ENCODE measurements at places on chromosomes 2 and 18.

DNA sequence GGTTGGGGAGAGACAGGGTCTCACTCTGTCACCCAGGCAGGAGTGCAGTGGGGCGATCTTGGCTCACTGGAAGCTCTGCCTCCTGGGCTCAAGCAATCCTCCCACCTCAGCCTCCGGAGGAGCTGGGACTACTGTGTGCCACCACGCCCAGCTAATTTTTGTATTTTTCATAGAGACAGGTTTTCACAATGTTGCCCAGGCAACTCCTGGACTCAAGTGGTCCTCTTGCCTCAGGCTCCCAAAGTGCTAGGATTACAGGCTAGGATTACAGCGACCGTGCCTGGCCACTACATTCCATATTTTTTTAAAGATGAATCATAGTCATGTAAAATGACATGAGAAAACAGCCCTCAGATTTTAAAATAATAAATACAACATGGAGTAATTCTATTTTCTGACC is 32.3 kb downstream of the CWC22 start:
- no peak for DNase-seq

DNA sequence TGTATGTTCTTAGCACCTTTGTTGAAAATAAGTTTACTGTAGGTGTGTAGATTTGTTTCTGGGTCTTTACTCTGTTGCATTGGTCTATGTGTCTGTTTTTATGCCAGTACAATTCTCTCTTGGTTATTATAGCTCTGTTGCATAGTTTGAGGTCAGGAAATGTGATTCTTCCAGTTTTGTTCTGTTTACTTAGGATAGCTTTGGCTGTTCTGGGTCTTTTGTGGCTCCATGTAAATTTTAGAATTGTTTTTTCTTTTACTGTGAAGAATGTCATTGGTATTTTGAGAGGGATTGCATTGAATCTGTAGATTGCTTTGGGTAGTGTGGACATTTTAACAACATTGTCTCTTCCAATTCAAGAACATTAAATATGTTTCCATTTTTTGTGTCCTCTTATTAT is 69.1 kb downstream of the ANKRD62 start:
- no peak for DNase-seq

DNA sequence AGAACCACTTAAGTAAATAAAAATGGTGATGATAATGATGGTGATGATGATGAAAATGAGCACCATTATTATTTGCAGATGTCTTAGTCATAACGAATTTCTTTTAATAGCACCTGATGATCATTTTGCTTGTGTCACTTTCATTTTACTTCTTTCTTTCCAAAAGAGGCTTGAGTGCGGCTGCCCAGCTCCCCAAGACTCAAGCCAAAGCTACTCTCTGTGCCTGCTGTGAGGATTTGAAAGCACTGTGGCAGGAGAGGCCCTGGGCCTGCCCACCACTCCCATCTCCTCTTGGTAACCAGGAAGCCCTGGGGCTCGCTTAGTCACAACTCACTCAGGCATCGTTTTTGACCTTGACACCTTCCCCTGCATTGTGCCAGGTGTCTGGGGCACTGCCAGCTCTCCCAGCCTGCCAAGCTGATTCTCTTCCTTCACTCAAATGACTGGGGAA is 41.2 kb downstream of the RPL37A start:
- peak; percentile 75 for DNase-seq

GRCh38 chr2:38815936-38816335 is 37.9 kb downstream of the GEMIN6 start:
- no peak for DNase-seq

DNA sequence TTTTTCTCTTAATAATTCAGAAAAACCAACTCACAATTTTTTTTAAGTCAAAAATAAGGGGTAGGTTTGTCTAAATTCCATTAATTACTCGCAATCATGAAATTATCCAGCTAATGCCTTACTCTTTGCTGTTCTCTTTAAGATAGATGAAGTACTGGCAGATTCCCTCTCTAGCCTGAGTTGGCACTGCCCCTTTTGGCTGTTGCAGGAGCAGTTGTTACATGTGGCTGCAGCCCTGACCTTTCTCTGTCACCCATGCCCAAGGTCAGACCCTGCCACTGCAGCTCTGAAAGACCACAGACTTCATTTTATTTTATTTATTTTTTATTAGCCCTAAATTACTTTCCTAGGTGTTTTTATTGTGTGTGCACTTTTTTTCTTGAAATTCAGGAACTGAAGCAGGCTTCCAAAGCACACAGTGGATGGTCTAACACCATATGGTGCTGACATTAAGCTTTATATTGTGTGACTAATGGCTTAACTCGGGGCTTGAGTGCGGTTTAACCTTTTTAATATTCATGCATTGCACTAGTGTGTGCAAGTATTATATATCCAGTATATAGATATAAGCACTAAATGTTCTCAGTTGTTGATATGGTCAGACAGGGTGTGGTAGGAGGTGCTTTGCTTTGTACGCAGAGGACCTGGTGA is 313.0 kb downstream of the CDH2 start:
- no peak for DNase-seq

DNA sequence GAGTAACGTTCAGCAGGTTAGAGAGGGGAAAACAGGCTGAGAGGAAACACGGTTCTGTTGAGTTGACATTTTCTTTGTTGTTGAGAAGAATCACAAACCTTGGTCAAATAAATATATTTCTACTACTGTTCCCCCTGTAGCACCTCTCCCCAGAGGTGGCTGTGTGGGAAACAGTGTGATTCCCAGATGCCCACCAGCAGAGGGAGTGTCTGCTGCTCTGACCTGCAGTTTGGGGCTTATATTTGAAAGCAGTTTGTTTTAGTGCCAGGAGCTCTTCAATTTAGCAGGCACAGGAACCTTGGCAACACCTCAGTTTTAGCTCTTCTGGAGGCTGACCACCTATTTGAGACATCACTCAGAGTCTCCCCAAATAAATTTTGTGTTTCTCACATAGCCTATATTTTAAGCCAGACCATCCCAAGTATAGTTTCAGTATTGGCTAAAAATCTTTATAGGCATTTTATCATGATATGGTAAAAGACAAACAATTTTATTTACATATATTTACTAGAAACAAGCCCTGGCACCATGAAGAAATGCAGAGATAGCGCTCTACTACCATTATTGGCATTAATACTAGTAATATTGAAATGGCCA is 75.7 kb downstream of the PIK3C3 start:
- no peak for DNase-seq

- no peak for DNase-seq
Observed at GRCh38 chr2:24543252-24543651, 52.2 kb downstream of the NCOA1 start.

DNA sequence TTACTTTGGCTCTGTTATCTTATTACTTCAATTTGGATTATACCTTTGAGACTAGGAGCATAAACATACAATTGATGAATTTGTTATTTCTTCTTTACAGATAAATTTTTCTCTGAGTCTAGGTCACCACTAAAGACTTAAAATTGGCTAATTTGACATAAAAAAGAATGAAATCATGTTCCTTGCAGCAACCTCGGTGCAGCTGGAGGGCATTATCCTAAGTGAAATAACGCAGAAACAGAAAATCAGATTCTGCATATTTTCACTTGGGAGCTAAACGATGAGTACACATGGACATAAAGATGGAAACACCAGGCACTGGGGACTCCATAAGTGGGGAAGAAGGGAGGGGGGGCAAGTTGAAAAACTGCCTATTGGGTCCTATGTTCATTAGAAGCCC is 172.8 kb upstream of the SESTD1 start:
- DNase-seq = no peak

- no peak for DNase-seq
Observed at GRCh38 chr2:181183878-181184542, 203.6 kb downstream of the UBE2E3 start.

GRCh38 chr2:83340424-83340823 is 1118.7 kb downstream of the SUCLG1 start:
- no peak for DNase-seq

DNA sequence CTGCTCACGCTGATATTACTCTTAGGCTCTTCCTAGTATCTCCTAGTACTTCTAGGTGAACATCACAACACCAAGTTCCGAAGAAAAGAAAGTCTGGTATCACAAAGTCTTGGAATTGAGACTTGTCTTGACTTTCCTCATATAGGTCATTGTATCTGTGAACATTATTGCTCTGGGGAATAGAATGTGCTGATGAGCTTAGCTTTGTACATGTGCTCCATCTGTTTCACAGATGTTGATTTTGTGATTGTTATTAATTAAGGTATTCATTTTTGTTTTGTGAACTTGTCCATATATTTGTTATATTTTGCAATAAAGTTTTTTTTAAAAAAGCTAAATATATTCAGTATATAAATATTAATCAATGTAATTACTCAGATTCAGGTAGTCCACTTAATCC is 111.7 kb downstream of the BABAM2 start:
- DNase-seq = no peak

DNA sequence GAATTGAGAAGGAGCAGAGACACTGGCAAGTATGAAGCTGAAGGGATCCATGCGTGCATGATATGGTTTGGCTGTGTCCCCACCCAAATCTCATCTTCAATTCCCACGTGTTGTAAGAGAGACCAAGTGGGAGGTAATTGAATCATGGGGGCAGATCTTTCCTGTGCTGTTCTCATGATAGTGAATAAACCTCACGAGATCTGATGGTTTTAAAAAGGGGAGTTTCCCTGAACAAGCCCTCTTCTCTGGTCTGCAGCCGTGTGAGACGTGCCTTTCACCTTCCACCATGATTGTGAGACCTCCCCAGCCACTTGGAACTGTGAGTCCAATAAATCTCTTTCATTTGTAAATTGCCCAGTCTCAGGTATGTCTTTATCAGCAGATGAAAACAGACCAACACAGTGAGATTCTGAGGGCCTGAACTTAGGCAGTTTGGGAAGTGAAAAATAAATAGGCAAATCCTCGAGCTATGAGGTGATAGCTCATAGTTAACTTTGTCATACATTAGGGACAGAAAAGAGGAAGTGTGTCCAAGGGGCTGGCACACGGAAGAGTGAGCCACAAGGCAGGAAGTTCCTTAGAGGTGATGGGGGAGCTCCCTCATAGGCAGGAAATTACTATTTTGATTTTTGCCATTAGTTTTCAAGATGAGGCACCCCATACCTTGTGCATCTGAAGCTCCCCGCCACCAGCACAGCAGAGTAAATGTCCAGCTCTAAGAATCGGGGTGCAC is 658.8 kb upstream of the ID2 start:
- DNase-seq = no peak

DNA sequence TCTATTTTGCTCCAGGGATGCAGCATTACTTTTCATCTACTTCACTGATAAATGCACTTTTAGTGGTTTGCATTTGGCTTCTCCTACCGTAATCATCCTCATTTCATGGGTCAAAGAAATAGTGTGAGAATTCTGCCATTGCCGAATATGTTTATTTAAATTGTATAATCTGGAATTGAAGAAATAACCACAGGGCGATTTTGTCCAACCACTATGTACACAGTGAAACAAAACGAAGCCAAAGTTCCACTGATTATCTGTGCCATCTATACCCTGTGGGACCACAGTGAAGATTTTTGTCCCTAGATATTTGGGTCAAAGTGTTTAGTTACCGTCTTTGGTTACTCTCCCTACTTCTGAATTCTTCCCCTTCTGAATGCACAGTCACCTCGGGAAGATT is 888.6 kb upstream of the NRXN1 start:
- DNase-seq = no peak

DNA sequence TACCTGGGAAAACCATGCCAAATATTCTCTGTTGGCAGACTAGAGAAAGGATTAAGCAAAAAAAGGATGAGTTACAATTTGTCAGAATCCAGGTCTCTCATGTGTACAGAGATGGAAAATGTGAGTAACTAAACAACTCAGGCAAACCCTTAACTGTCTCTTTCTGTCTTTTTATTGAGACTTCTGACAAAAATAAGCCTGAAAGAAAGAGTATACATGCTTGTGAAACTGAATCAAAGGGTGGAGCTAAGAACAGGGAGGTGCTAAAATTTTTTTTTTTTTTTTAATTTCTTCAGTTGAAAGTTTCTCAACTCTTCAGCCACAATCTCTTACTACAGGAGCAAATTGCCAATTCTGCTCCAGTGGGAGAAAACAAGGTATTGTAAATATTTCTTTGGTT is at the start of gene SERPINB10:
SERPINB10 (plus strand) TSS at position 295 of the 400 bp plus-strand sequence. CDS start 7,553 bp downstream, outside the sequence.
- DNase-seq = no peak

- DNase-seq = no peak
Observed at GRCh38 chr2:168607992-168608391, 151.9 kb downstream of the CERS6 start.

DNA sequence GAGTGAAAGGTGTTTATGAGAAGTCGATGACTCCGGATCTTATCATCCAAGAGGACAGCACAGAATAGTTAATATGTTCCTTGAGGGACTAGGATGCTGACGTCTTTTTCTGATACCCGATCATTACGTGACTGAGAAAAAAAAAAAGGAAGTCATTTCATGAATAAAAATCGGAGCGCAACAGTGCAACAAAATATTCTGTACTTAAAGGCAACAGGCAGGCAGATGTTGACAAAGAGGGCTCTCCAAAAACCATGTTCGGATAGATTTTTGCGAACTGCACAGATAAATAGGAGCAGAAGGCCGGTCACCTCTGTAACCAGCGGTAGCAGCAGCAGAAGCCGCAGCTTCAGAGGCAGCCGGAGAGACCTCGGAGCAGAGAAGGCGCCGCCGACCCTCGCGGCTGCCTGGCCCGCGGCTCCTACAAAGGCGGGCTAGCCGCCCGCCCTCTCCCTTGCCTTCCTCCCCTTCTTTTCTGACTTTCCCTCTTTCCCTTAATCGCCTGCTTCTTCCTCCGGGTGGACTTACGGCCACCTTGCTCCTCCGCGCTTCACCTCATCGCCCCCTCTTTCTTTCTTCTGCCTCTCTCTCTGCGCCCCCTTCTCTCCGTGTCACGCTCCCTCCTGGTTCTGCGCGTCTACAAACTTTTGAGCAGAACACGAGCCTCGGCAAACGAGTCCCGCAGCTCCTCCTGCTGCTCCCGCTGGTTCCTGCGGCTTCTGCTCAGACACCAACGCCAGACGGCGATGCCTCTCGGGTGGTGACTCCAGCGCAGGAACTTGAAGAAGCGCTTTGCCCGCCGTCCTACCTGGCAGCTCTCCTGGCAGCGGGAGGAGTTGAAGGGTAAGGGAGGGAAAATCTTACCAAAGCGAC is at the start of gene ADCYAP1:
ADCYAP1 (plus strand) TSS at position 654 of the 873 bp plus-strand sequence. CDS start 516 bp downstream, outside the sequence.
- no peak for DNase-seq

DNA sequence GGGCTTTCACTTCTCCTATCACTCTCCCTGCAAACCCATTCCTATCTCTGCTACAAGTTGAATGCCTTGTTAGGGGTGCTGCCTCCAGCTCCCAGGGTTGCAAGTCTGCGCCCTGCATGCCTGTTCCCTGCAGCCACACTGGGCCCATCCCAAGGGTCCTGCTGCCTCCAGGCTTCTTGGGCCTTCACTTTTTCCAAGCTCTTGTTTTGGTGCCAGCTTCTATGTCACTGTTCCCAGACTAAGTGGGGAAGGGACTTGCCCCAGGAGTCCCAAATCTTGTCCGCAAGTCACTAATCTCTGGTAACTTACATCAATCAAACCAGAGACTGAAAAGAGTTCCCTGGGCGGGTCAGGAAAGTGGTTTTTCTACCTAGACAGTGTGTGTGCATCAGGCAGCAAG is 65.4 kb downstream of the ZCCHC2 start:
- DNase-seq = no peak

GRCh38 chr2:148965623-148966437 is 72.7 kb upstream of the LYPD6B start:
- no peak for DNase-seq
